ENCODE measurements at places on chromosomes 1 and 21.

DNA sequence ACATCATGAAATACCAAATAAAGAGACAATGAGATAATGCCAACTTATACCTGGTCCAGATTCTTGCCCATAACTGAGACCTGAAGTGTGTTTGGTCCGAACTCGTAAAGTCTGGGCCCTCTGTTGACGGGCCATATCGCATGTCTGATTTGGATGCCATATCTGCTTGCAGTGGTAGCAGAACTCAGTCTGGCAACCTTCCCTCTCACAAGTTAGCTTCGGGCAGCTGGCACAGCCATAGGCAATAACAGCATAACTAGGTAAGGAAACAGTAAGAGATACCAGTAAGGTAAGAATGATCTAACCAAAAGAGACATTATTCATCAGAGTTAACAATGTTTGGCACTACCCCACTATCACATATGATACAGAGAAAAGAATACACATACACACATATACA is 15.1 kb downstream of the RNF19B start:
- no peak for DNase-seq

DNA sequence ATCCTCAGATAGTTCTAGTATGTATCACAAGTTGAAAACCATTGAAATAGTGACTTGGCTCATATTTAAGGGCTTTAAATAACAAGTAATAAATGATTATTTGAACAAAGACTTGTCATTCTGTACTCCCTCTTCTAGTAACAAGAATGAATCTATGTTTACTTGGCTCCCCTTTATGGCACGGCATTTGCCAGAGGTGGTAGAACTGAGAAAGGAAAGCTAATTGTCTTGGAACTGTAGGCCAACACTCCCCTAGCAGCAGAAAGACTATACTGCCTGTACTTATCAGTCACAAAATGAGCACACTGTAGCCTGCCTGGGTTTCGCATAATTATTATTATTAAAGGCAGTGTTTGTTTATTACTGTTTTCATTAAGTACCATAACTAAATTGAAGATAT is 29.6 kb upstream of the SMYD2 start:
- no peak for DNase-seq

GRCh38 chr1:213976665-213977485 is 10.9 kb upstream of the PROX1 start:
- DNase-seq = no peak

GRCh38 chr1:151924691-151925587 is 15.6 kb upstream of the THEM4 start:
- DNase-seq = no peak

- DNase-seq = no peak
These were observed 21.5 kb upstream of the SLC44A5 start for GRCh38 chr1:75632350-75632949.

DNA sequence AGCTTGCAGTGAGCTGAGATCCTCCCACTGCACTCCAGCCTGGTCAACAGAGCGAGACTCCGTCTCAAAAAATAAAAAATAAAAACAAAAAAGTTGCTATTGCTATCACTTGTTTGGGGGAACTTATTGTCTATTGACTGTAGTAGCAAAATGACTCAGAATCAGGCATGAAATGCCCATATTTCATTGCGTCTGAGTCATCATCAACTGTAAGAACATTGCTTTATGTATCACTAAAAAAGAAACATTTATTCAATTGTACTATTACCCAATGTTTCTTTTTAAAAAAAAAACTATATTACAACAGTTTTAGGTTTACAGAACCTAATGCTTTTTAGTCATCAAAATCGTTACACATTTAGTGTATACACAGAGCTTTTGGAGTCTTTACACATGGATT is 91.0 kb upstream of the FMN2 start:
- no peak for DNase-seq

DNA sequence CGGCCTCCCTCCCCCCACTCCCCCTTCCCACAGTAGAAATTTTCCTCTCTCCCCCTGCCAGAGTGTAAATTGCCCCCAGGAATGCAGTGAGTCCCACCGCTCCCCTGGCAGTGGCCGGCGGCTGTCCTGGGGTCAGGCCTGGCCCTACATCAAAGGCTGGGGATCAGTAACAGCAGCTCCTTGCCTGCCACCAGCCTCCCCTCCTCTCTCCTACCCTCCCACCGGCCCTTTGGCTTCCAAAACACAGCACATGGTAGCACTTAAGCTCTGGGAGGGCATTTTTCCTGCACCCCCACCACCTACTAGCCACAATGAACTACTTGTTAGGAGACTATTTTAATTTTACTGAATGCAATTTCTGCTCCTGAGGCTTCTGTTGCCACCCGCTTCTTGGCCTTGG is 9.0 kb upstream of the COL8A2 start:
- DNase-seq = no peak

GRCh38 chr1:43464681-43465504 is 11.2 kb upstream of the HYI start:
- DNase-seq = no peak

DNA sequence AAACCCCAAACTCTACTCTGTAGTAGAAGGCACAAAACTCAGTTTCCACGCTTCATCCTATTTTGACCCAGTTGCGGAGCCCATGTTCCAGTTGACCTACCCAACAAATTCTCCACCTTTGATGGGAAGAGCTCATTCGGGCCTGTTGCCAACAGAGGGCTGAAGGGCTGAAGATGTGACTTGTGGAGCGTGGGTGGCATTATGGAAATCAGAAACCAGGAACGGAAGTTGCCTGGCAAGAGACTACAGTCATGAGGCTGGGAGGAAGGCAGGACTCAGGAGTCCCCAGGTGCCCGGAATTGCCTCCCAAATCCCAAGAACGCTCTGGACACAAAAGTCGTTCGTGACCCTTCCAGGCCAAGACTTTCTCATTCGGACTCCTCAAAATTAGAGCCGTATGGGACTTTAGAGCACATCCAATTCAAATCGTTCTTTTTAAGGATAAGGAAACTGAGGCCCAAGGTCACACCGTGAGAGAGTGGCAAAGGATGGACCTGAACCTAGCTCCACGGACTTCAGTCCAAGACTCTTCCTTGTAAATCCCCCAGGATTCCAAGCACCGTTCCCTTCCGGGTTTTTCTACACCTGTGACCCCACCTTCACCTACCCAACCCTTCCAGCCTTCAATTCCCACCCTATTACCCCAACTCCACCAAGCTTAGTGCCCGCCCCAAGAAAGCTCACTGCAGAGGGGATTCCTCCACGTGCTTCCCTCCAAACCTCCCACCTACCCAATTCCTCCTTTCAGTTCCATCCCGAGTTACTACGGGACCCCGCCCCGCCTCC is 739 bp downstream of the SMG5 start:
- DNase-seq = peak; percentile 73

DNA sequence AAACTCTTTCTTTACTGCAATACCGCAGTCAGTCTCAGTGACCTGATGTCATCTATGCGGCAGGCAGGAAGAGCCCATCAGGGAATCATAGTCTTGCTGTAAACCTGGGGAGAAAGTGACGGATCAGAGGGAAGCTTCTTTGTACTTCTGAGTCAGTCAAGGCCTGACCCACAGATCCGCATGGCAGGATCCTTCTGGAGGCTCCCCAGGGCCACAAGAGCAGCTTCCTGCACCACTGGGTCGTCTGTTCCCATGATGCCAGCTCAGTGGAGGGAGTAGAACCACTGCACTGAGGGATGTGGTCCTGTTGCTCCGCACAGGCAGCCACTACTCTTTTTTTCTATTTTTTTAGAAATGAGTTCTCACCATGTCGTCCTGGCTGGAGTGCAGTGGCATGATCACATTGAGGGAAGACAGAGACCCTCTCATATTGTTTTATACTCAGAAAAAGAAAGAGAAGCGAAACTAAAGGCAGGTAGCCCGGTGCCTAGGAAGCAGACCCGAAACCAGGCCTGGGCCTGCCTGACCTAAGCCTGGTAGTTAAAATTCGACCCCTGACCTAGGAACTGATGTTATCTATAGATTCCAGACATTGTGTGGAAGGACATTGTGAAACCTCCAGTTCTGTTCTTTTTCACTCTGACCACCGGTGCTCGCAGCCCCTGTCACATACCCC is 6.3 kb upstream of the ERVH48-1 start:
- no peak for DNase-seq

DNA sequence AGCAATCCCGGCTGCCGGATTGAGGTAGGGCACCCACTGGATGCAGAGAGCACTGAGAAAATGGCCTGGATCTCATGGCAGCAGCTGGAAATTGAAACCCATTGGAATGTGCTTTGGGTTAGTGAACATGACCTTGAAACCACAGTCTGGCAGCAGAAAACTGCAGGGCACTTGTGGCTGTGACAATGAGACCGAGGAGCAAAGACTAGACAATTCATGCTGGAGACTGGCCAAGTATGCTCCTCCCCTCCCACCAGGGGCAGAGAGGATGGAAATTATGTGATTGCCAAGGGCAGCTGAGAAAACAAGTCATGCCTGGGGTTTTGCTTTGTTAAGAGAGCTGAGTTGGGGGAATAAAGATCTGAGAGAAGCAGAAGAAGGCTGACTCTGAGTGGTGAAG is 60.7 kb downstream of the ZNF697 start:
- no peak for DNase-seq
